Stimulated activated CD4-positive, alpha-beta T cell treated with anti-CD3 and anti-CD28 coated beads, TNF-alpha, amount 100 ng/mL, for 4 hours (primary cell): ENCODE measurements at places on chromosomes 4 and X.

- no peak for DNase-seq
Observed at GRCh38 chr4:116866106-116866505, 219.3 kb downstream of the TRAM1L1 start.

DNA sequence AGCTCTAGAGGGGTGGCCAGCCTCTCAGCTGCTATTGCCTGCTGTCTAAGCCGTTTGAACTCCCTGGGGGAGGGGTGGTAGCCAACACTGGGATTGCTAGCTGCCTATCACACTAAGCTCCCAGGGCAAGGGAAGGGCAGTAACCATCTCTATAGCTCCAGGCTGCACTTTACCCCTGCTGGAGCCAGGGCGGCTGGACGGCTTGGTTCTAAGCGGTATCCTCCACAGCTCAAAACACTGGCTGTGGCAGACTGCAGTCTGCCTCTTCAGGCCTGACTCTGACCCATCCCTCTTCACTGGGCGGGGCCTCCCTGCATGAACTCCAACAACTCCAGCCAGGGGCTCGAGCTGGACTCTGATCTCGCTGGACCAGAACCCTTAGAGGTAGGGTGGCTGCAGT is 55.3 kb upstream of the GNRHR start:
- DNase-seq, result no peak

- no peak for DNase-seq
Observed at GRCh38 chrX:28189011-28189410, 207.8 kb upstream of the DCAF8L1 start.

DNA sequence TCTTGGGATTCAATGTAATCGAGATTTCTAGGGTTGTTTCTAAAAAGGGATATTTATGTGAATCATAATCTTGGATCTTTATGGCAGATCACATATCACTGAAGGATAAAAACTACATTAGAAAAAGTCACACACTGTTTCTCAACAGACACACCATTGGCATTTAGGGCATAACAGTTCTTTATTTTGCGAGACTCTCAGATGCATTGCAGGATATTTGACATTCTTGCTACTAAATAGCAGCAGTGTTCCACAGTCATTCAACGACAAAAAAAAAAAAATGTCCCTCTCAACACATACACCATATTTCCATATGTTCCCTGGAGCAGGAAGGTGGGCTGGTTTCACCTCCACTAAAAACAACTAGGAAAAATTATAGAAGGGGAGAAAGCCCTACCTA is 243.4 kb upstream of the PCDH18 start:
- DNase-seq, result no peak

DNA sequence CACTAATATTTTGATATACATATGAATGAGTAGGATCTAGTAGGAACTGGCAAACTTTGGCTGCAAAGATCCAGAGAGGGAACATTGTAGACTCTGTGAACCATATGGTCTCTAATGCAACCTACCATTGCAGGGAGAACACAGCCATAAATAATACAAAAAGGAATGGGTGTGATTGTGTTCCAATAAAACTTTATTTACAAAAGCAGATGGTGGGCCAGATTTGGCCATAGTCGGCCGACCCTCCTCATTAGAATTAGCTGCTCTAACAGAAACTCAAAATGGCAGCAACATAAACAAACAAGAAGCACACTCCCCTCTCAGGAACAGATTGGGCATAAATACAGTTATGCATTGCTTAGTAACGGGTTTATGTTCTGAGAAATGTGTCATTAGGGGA is 198.1 kb upstream of the RBPJ start:
- DNase-seq, result no peak

- DNase-seq, result no peak
Observed at GRCh38 chr4:158770671-158771070, 1.8 kb downstream of the FNIP2 start.
